ENCODE measurements at places on chromosomes 13 and 19.

- no peak for DNase-seq
These were observed 17.2 kb downstream of the KCNC3 start for GRCh38 chr19:50311723-50312635.

- no peak for DNase-seq
These were observed 977.3 kb downstream of the UQCRFS1 start for GRCh38 chr19:28235606-28236125.

- DNase-seq = no peak
These were observed 39.1 kb upstream of the EEF1AKMT1 start for GRCh38 chr13:20812890-20813289.

- no peak for DNase-seq
These were observed 532.6 kb upstream of the GPC6 start for GRCh38 chr13:92694047-92694446.

DNA sequence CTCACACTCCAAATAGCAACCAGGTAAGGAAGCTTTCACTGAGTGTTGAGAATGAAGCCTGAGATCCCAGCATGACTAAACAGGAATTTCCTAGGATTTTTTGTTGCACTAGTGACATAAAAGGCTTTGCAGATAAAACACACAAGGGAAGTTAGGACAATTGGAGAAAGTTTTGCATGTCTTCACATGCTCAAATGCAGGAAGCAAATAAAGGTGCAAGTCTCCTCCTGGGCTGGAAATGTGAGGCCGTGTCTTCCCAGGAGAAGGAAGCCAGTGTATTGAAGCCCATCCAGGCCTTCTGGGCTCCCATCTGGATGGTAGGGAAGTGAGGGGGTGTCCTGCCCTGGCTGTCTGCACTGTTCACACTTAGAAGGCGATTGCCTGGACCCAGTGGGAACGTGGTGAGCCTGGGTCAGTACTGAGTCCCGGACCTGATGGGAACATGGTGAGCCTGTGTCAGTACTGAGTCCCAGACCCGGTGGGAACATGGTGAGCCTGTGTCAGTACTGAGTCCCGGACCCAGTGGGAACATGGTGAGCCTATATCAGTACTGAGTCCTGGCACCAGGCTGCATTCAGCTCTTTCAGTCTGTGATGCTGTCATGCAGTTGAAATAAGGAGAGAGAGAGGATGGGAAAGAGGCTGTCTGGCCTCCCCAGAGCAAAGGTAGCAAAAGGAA is 38.7 kb downstream of the SIAH3 start:
- DNase-seq = no peak
